ENCODE measurements at places on chromosomes 13 and 19.

DNA sequence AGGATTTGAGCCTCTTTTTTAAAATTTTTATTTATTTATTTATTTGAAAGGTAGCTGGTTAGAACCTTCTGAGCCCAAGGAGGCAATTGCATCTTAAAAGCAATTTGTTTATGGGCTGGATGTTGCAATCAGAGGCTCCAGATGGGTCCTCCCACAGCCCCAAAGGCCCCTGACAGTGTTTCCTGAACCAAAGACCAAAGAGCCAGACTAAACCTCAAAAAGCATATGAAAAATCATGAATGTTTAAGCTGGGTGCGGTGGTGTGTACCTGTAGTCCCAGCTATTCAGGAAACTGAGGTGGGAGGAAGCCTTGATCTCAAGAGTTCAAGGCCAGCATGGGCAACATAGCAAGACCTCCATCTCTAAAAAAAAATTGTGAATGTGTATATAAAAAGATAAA, 67.8 kb upstream of the RGCC start:
- no peak for DNase-seq

DNA sequence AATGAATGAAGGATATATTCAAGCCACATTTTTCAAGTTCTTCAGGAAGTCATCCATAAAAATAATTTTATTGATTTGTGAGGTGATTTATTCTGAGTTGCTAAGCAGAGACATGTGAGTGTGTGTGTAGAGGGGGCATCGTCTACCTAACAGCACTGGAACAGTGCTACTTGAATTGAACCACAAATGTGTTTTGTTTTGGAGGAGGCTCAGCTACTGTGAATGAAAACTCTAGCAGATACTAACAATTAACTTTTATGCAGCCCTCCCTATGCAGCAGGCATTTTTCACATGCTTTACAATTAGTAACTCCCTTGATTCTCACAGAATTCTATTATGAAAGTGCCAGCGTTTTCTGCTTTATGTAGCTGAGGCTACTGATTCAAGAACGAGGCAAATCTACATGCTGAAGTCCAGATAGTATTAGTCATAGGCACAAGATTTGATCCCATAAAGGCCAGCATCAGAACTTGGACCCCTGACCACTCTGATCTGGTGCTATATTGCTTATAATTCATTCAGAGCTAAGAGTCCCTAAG, 103.7 kb downstream of the MYO16 start:
- DNase-seq = no peak

- no peak for DNase-seq
Measured at GRCh38 chr19:33171222-33171795, 22.8 kb upstream of the LRP3 start.

- DNase-seq = no peak
Measured at GRCh38 chr19:39497996-39498797, 550 bp upstream of the DLL3 start.

DNA sequence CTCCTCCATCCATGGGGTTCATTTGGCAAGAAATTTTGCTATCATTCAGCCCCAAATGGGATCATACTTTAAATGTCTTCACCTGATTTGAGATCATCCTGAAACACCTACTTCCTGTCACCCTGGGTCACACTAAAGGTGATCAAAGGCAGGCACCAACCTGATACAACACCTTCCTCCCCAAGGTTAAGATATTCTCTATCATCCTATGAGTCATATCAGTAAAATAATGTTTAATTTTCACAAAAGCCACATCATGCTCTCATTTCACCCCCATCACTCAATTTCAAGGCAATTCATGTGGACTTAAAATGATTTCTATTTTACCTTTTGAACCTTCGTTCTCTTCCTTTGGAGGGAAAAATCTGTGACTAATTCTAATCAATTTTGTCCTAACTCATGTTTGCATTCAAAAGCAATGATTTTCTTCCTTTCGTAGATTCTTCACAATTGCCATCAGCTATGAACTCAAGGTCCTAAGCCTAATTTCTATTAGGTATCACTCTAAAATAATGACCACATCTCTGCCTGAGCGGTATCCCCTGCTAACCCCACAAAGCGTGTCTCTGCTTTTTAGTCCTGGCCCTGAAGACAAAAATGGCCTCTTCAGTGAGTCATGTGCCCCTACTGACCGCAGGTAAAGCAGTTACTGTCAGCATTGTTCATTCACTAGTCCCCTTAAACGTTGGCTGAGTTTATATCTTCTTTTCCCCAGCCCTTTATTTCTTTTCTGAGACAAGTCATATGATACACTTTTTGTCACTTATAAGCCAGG, 139.0 kb downstream of the SPRY2 start:
- no peak for DNase-seq

DNA sequence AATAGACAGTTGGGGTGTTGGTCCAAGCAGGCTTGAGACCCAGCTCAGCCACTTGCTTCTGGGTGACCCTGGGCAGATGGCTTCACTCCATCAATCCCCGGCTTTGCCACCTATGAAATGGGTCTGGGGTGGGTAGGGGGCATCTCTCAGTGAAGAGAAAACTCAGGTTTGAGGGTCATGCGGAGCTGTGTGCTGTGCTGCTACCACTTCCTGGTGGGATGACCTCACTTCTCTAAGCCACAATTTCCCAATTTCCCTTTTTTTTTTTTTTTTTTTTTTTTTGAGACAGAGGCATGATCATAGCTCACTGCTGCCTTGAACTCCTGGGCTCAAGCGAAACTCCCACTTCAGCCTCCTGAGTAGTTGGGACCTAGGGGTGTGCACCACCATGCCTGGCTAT, 4.6 kb upstream of the PLAUR start:
- no peak for DNase-seq

DNA sequence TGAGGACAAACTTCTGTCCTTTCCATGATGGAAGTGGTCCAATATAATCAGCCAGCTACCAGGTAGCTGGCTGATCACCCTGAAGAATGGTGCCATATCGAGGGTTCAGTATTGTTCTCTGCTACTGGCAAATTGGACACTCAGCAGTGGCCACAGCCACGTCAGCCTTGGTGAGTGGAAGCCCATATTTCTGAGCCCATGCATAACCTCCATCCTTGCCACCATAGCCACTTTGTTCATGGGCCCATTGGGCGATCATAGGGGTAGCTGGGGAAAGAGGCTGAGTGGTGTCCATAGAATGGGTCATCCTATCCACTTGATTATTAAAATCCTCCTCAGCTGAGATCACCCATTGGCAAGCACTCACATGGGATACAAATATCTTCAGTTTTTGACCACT, 565.8 kb downstream of the IRS2 start:
- DNase-seq = no peak
